IMR-90 (cell line): ENCODE measurements at places on chromosomes 12 and 14. TPM values are rescaled to one million over a fixed set of nuclear protein-coding genes. Genes with fewer than 3 reads are reported as not detected.

- H3K4me1 ChIP-seq: no peaks in the 10 kb centered on the region
- no peaks in the 10 kb centered on the region for H3K36me3 ChIP-seq
- H3K4me3 ChIP-seq: no peak overlapping the region
- no peaks in the 10 kb centered on the region for H3K27me3 ChIP-seq
- peak; percentile 50 for DNase-seq
Measured at GRCh38 chr12:87866578-87867292, 162.5 kb downstream of the C12orf50 start.

- no peaks in the 10 kb centered on the region for H3K27me3 ChIP-seq
- H3K4me1 ChIP-seq: peaks cover 16% of the 10 kb centered on the region
- no peak overlapping the region for H3K27ac ChIP-seq
- DNase-seq: peak; percentile 93
Measured at GRCh38 chr12:25997201-25997963, 38.9 kb downstream of the RASSF8 start.

GRCh38 chr12:95516757-95517156, 34.5 kb downstream of the USP44 start:
- no peak overlapping the region for H3K4me3 ChIP-seq
- H3K4me1 ChIP-seq: no peaks in the 10 kb centered on the region
- H3K36me3 ChIP-seq: peaks cover 39% of the 10 kb centered on the region
- DNase-seq: peak; percentile 55
- no peaks in the 10 kb centered on the region for H3K27me3 ChIP-seq

DNA sequence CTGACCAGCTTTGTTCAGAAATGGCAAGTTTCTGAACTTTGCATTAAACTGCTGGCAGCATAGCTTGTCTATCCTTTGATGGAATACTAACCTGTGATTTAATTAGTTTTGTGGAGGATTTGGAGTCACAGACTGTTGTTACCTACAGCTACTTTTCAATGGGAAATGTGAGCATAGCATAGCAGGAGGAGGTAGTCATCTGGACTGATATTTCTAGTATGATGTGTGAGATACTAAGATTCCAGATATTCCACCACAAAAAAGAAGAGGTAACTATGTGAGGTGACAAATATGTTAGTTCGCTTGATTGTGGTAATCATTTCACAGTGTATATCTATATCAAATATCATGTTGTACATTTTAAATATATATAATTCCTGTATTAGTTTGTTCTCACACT, 833.0 kb downstream of the SLC6A15 start:
- H3K4me1 ChIP-seq: no peaks in the 10 kb centered on the region; the same call in 1 of the 2 replicates
- no peaks in the 10 kb centered on the region for H3K27me3 ChIP-seq
- H3K27ac ChIP-seq: no peak overlapping the region
- no peaks in the 10 kb centered on the region for H3K36me3 ChIP-seq
- H3K4me3 ChIP-seq: no peak overlapping the region

GRCh38 chr12:111826316-111826715, 15.7 kb upstream of the MAPKAPK5 start:
- H3K36me3 ChIP-seq: no peaks in the 10 kb centered on the region
- no peak for DNase-seq
- H3K4me1 ChIP-seq: no peaks in the 10 kb centered on the region
- H3K4me3 ChIP-seq: no peak overlapping the region
- H3K27me3 ChIP-seq: peaks cover 8% of the 10 kb centered on the region

DNA sequence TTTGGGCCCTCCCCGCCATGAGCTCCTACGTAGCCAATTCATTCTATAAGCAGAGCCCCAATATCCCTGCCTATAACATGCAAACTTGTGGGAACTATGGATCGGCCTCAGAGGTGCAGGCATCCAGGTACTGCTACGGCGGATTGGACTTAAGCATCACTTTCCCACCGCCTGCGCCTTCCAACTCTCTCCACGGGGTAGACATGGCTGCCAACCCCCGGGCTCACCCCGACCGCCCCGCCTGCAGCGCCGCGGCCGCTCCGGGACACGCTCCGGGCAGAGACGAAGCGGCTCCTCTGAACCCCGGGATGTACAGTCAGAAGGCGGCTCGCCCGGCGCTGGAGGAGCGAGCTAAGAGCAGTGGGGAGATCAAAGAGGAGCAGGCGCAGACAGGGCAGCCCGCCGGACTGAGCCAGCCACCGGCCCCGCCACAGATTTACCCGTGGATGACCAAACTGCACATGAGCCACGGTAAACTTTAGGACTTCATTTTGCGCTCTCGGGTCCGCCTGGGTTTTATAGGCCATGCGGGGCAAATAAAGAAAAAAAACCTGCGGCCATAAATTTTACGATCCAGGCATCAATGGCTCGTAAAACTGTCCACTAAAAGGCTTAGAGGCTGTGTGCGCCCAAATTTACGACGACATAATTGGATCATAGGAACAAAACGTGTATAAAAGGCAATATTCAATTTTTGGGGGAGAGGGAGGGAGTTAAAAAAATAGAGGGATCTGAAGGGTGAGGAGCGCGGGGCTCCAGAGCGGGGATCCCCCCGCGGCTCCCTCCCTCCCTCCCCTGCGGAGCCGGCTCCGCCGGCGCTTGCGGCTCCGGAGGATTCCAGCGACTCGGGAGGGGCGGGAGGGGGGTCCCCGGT, 493 bp downstream of the HOXC5 start:
- H3K4me3 ChIP-seq: no peak overlapping the region; the same call in 1 of the 2 replicates
- H3K4me1 ChIP-seq: no peaks in the 10 kb centered on the region
- DNase-seq: no peak
- no peak overlapping the region for H3K27ac ChIP-seq

DNA sequence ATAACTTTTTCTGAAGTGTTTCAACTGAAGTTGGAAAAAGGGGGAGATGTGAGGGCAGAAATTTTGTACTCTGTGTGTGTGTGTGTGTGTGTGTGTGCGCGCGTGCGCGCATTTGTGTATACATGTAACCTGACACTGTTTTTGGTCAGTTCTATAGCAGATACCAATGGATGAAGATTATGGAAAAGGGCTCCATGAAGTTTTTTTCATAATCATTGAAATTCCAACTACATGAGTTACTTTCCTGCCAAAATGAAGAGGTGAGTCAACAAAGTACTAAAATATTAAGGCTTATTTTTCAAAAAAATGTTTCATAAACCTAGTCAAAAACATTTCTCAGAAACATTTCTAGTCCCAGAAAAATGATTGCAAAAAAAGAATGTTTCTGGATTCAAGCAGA, 25.7 kb upstream of the CERS5 start:
- peak; percentile 93 for DNase-seq
- peak overlapping the region; percentile 84; the same call in 1 of the 2 replicates for H3K27ac ChIP-seq
- no peaks in the 10 kb centered on the region for H3K27me3 ChIP-seq

The APOF gene
- total RNA-seq: not detected in 2 replicates

The RNASE2 gene
- total RNA-seq: not detected in 2 replicates

The GARIN6 gene
- total RNA-seq: not detected in 2 replicates
